NCI-H774 (cell line): ENCODE measurements at places on chromosomes 6 and 20.

DNA sequence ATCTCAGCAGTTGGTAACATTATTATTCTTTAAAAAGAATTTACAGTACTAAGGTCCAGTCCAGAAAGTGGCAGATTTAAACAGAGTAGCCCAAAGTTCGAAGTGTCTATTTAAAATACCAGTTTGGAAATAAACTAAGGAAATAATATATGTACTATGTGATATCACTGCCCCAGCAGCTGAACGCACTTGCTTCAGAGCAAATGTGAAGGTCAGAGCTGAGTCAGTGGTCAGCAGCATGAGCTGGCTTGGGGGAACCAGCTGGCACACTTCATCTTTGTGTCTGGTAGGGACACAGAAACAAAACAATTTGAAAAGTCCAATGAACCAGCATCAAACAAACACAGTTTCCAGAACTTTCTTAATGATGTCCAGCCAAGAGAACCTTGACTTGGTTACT is 15.4 kb downstream of the TMEM14B start:
- DNase-seq = no peak

GRCh38 chr20:60764328-60764727 is 487.7 kb upstream of the CDH4 start:
- DNase-seq = no peak

- no peak for DNase-seq
These were observed 166.5 kb downstream of the TSHZ2 start for GRCh38 chr20:53138454-53139262.

DNA sequence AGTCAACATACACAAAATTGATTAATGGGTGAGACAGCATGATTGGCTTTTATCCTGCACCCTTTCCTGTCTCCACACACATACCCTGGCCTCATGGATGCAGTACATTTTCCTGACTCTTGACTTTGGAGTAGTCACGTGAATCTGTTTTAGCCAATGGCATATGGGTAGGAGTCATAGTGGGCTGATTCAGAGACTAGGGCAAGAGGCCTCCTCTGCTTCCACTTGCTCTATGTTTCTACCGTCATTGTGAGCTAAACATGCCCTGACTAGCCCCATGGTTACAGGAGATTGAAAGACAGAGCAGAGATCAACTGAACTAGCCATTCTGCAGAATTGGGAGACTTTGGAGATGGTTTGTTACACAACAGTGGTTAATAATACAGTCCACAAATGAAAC is 850.0 kb downstream of the DHX35 start:
- no peak for DNase-seq

DNA sequence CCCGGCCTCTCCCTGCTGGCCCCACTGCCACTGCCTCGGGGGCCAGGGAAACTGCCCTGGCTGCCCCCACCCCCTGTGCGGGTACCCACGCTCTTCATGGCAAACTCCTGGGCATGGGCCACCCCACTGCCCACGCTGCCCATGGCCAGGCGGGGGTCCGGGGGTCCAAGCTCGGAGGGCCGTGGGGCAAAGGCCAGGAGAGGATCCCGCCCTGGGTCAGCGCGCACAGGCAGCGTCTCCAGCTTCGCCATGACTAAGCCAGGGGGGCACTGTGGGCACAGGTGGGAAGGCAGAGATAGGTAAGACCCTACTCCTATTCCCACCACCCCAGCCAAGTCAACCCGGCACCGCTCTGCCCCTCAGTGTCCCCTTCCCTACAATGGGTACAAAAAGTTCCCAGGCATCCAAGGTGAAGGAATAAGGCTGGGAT is 6.4 kb downstream of the LZTS3 start:
- no peak for DNase-seq

DNA sequence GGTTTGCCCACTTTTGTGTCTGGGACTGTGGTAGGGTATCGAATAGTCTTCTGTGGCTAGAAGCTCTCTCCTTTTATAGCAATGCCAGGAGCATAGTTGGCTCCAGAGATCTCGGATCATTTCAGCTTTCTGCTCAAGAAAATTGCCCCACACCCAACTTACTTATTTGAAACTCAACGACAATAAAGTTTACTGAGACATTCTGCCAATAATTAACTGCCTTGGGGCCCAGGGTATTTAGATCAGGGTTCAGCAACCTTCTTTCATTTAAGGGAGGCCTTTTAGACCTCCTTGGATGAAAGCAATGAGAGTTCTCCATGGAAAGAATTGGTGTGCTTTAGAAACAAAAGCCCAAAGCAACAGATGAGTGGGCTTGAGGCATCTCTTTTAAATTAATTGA is 53.8 kb upstream of the GMPR start:
- DNase-seq = no peak

- no peak for DNase-seq
These were observed 122.3 kb downstream of the CEBPB start for GRCh38 chr20:50312682-50313521.

- no peak for DNase-seq
These were observed 90.1 kb downstream of the RSPH3 start for GRCh38 chr6:158909938-158910337.

DNA sequence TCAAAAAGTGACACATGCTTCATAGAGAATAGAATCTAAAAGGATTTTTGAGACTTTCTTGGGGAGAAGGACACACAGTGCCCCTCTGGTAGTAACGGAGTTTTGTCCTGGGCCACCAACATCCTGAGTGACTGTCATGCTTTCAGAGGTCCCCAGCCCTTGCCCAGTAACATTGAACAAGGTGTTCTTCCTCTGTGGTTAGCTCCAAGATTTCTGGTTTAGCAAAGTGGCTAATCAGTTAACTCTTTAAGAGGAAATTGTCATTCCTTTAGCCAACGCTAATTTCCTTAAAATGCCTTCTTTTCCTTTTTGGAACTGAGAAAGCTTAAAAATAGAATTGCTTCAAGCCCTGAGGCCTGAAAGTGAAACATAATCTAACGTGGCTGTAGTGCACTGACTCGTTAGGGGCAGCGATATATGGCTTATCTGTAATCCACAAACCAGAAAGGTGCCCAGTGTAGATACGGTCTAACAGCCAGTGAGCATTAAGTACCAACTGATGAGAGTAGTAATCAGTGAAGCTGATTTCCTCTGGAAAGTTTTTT is 7.8 kb downstream of the E2F3 start:
- no peak for DNase-seq

- DNase-seq = peak; percentile 82
These were observed 29.6 kb downstream of the RAMACL start for GRCh38 chr6:166556863-166557322.

- DNase-seq = no peak
These were observed 227.0 kb downstream of the PHF3 start for GRCh38 chr6:63862486-63863198.

DNA sequence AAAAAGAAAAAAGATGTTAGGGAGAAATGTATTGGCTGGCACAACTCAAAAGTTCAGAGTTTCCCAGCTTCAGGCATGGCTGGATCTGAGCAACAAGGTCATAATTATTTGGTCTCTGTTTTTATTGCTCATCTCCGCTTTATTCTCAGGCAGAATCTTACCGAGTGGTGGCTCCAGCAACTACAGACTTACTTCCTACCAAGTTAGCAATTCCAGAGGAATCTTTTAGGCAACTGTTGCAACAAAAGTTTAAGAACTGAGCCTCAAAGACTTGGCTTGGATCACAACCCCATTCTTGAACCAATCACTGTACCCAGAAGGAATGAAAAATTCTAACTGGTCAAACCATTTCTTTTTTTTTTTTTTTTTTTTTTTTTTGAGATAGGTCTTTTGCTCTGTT is 35.5 kb upstream of the NCOA3 start:
- no peak for DNase-seq

DNA sequence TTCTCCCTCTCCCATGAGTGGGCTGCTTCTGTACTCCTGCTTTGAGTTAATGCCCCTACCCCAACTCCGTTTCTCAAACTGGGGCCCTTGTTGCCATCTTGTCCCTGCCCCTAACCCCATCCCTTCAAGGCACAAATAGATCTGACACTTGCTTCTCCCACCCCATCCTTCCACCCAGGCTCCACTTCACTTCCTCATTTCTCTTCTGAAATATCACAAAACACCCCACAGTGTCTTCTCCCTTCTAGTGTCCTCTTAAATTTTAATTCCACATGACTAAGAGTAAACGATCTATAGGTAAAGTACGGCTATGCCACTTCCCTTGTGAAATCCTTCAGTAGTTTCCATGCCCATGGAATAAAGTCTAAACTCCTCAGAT is 571.6 kb upstream of the NOX3 start:
- no peak for DNase-seq

GRCh38 chr20:46688151-46689081 is 828 bp downstream of the TP53RK start:
- no peak for DNase-seq

- DNase-seq = no peak
These were observed 381.0 kb upstream of the ARID1B start for GRCh38 chr6:156396068-156396771.

GRCh38 chr6:85866370-85866730 is 223.7 kb upstream of the SYNCRIP start:
- DNase-seq = no peak

DNA sequence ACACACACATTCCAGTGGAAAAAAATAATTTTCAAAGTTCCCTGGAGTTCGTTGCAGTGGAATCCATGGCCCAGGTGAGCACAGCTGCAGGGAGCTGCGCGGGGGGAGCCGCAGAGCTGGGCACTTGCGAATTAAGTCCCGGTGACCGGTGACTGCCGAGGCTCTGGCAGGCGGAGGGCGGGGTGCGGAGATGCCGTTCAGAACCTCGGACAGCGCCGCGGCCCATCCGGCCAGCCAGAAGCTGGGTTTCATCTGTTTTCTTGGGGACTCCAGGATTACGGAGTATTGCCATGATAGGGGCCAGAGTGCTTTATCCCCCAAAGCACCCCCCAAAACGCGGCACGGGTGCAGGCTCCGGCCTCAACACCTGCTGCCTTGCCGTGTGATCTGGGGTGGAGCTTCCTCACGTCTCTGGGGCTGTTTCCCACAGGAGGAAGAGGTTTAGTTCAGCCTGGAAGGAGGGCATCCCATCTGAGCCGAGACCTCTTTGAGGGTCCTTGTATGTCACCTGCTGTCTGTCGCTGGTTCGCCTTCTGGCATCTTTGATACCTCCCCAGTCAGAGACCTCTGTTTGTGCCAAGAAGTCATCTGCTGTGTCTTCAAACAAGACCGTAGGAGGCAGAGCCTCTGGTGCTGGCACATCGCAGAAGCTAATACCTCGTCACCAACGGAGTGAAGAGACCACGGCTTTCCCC is 99.4 kb downstream of the YTHDF1 start:
- no peak for DNase-seq

- no peak for DNase-seq
These were observed 23.8 kb downstream of the UST start for GRCh38 chr6:148770408-148771211.

DNA sequence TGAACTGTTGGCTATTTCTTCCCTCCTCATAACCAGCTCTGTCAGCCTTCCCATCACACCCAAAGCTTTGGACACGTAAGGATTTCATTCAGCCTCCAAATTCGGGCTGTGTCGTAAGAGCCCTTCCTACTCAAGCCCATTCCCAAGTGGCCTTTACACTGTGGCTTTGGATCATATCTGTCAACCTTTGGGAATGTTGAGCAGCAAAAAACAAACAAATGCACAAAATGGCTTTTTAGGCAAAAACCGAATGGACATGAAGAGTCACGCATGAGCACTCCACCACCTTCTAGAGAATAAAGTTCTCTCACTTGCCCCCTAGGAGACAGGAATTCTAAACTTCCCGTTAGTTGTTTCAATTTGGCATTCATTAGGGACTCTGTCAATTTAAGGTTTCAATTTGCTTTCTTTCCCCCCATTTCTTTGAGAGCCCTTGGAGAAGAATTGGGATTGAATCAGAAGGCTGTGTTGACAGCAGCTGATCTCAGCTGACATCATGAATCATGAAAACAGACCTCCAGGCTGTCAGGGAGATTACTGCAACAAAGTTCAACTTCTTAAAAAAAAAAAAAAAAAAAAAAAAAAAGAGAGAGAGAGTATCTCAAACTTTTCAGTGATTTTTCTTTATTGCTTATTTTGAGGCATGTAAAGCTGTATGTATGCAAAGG is 110.3 kb downstream of the BCAS1 start:
- no peak for DNase-seq

GRCh38 chr6:169566319-169566718 is 135.5 kb downstream of the WDR27 start:
- no peak for DNase-seq

GRCh38 chr6:168071620-168072019 is 7.4 kb downstream of the FRMD1 start:
- no peak for DNase-seq

- no peak for DNase-seq
These were observed 193.1 kb downstream of the DLL1 start for GRCh38 chr6:170097505-170098427.

GRCh38 chr20:14522595-14522994 is 185.2 kb upstream of the FLRT3 start:
- no peak for DNase-seq

GRCh38 chr6:37077191-37077904 is 71.9 kb downstream of the FGD2 start:
- DNase-seq = no peak

DNA sequence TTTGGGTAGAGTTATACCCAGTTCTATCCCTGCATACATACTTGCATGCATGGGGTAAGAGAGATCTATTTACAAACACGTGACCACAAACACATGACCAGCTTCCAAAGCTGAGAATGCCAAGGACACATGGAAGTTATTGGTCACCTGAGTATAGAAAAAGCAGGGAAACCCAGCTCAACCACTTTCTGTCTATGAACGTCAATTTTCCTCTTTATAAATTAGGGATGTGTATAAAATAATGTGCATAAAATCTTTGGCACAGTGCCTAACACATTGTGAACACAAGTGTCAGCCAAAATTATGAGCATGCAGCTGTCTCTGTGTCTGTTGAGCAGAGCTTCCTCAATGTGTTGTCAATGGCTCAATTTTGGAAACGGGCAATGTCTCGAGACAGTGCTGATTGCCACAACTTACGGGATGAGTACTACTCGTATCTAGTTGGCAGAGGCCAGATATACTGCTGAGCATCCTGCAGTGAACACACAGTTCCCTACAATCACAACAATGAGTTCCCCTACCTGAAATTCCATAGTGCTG is 44.9 kb downstream of the TPD52L1 start:
- DNase-seq = no peak

GRCh38 chr6:163570579-163571231 is 156.2 kb downstream of the QKI start:
- no peak for DNase-seq
